ENCODE measurements at places on chromosomes 2 and 18.

- no peaks in the 10 kb centered on the region for H3K4me1 ChIP-seq
- H3K36me3 ChIP-seq: no peaks in the 10 kb centered on the region
- H3K27me3 ChIP-seq: no peaks in the 10 kb centered on the region
- H3K27ac ChIP-seq: no peak overlapping the region
These were observed 1.9 kb upstream of the ESPNL start for GRCh38 chr2:238097988-238098871.

DNA sequence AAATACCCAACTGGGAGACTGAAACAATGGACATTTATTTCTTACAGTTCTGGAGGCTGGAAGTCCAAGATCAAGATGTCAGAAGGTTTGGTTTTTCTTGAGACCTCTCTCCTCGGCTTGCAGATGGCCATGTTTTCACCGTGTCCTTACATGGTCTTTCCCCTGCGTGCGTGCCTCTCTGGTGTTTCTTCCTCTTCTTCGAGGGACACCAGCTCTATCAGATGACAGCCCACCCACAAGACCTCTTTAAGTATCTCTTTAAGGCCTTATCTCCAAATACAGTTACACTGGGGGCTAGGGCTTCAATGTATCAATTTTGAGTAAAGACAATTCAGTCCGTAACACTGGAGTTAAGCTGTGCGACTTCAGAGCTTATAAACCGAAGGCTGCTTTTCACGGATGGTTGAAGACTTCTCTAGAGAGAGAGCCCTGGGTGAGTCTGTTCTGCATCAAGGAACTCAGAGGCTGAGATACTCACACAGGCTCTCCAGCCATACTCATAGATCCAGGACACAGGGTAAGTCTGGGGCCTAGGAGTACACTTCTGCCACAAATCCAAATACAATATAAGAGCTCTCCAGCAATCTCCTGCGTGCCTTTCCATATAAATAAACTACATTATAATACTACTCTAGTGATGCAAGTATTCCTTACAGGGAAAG lies 339.9 kb upstream of the PKDCC start:
- no peak overlapping the region for H3K27ac ChIP-seq
- H3K4me1 ChIP-seq: peaks cover 8% of the 10 kb centered on the region
- H3K27me3 ChIP-seq: no peaks in the 10 kb centered on the region
- no peaks in the 10 kb centered on the region for H3K36me3 ChIP-seq

DNA sequence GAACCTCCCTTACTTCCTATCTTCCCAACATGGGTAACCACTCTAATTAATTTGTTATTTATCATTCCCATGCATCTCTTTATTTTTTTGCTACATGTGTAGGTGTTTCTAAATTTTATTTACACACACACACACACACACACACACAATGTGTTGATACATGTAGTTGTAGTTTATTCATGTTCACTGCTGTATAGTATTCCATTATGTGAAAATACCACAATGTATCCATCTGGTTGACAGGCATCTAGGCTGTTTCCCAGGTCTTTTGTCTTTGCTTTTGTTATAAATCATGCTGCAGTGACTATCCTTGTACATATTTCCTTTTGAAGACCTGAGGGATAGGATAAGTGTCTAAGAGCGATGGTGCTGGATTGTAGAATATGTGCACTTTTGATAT lies 59.7 kb downstream of the ACAA2 start:
- no peak overlapping the region for H3K27ac ChIP-seq
- H3K4me1 ChIP-seq: no peaks in the 10 kb centered on the region
- peaks cover 17% of the 10 kb centered on the region for H3K27me3 ChIP-seq
- DNase-seq: no peak
- no peaks in the 10 kb centered on the region for H3K36me3 ChIP-seq

DNA sequence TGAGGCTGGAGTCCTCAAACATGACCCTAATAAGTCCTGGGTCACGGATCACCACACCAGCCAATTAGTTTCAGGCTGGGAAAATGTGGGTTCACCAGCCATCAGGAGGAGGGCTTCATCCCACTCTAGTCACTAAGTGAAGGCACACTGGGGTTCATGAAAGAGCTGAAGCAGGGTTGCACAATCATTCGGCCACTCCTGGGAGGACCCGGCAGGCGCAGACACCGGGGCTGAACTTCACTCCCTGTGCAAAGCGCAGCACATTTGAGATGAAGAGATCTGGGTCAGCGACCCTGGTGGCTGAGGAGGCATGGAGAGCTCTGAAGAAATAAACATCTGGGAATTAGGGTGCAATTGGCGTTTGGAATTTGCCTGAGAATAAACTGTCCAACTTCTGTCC lies 684.4 kb upstream of the SALL3 start:
- peaks cover 17% of the 10 kb centered on the region for H3K27me3 ChIP-seq
- no peaks in the 10 kb centered on the region for H3K36me3 ChIP-seq
- peaks cover 5% of the 10 kb centered on the region for H3K4me1 ChIP-seq

DNA sequence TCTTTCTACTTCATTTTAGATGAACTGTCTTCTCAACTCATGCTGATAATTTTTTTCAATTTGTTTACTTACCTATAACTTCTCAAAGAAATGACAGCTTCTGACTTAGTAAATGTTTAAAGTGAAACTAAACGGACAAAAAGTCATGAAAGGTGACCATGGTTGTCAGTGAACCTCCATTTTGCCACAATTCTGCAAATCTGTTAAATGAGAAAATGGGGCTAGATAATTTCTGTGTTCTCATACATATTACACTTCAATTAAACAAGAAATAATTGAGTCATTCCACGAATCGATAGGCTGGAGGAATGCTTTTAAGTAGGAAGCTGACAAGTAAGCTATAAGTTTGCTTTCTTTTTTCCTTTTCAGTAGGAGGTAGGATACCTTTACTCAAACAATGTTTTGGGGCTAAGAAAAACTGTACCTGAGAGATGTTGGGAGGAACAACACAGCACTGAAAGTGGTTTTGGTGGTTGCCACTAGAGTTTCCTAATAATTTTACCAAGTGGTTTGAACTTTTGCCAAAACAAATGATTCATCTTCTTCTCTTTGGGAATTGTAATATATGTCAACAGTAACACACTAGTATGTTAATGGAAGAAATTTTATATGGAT lies 17.1 kb downstream of the DYNAP start:
- no peaks in the 10 kb centered on the region for H3K4me1 ChIP-seq
- peak overlapping the region; percentile 13 for H3K4me3 ChIP-seq
- no peaks in the 10 kb centered on the region for H3K36me3 ChIP-seq
- H3K27ac ChIP-seq: no peak overlapping the region

DNA sequence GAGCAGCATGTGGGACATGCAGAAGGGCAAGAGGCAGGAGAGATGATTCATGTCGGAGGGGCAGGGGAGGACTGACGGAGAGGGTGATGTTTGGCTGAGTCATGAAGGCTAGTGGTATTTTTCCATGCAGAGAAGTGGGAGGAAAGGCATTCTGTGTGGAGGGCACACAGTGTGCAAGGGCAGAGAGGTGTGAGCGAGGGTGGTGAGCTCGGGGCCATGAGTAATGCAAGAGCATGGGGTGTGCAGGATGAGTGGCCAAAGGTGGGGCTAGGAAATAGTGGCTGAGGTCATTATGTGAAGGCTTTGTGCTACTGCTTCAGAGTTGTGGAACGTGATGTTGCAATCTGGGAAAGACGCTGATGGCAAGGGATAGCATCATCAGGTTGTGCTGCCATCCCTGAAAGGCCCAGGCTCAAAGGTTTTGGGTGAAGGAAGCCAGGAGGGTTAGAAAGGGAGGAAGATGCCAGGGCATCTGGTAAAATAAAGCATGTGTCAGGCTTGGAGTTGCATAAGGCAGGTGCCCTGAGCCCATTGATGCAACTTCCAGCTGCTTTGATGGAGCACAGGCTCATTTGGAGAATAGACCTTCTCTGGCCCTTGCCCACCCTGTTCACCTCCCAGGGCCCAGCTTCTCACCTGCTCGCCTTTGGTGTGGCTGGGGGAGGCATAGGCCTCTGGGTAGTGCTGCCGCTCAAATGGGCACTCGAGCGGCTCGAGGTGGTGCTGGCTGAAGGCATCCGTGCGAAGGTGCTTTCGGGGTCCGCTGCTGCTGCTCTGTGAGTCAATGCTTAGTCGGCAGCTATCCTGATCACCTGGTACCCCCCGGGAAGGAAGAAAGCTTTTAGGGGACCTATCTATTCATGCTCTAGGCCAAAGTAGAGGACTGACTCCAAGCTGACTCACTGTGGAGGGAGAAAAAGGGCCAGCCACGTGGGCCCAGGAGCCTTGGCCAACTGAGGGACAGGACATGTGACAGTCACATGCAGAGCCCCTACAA lies 37.5 kb downstream of the PAX8 start:
- DNase-seq: peak; percentile 45
- H3K4me3 ChIP-seq: no peak overlapping the region
- H3K36me3 ChIP-seq: no peaks in the 10 kb centered on the region
- peak overlapping the region; percentile 42 for H3K27ac ChIP-seq
- no peaks in the 10 kb centered on the region for H3K27me3 ChIP-seq

DNA sequence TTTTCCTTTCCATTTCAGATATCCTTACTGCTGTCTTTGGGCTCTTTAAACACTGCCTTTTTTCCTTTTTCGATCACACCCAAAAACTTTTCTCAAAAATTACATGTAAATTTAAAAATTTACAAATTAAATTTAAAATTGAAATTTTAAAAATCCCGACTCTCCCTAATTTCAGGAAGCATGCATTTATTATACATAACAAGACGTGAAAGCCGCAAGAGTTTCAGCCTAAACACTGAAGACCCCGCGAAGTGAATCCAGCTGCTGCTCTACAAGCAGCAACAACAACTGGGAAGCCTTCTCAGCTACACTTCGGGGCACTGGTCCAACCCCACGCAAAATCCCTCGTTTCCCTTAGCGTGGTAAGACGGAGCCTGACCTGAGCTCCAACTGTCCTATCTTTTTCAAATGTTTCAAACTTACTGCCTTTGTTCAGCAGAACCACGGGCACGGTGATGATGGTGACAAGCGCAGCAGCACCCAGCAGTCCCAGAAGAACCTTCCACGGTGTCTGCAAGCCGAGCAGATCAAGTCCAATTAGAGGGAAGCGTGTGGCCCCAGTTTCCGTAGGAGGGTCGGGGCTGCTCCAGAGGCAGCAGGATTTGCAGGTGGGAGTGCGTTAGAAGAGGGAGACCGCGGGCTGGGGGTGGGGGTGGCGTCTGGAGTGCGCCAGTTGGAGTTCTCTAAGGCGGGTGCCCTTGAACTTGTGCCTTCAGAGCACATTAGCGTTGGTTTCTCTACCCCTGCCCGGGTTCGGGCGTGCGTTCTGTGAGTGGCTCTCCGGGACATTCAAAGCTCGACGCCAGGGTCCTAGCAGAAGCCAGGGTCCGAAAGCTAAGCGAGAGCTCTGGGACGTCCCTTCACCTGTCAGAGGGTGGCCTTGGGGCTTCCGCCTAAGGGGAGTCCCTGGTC lies 783 bp downstream of the DPP4 start:
- DNase-seq: no peak
- H3K4me3 ChIP-seq: peak overlapping the region; percentile 68
- H3K36me3 ChIP-seq: no peaks in the 10 kb centered on the region
- H3K27me3 ChIP-seq: peaks cover 18% of the 10 kb centered on the region

DNA sequence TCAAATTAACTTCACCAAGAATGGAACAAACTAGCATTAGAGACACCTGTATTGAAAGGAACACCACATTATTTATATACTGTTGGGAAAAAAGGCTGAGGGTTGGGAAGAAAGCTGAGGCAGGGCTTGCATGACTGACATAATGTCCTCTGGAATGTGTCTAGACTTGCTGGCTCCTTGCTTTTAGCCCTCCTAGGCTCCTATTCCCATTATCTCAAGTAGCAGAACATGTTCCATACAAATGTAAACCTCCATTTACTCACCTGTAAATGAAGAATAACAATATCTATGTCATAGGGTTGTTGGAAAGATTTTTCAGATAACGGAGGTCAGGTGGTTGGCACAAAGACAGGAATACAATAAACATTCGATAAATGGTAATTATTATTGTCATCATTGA lies 976 bp upstream of the ACADL start:
- no peak overlapping the region for H3K4me3 ChIP-seq
- no peak for DNase-seq
- H3K36me3 ChIP-seq: no peaks in the 10 kb centered on the region
- H3K27me3 ChIP-seq: peaks cover 64% of the 10 kb centered on the region
- H3K4me1 ChIP-seq: peaks cover 6% of the 10 kb centered on the region
- no peak overlapping the region for H3K27ac ChIP-seq

DNA sequence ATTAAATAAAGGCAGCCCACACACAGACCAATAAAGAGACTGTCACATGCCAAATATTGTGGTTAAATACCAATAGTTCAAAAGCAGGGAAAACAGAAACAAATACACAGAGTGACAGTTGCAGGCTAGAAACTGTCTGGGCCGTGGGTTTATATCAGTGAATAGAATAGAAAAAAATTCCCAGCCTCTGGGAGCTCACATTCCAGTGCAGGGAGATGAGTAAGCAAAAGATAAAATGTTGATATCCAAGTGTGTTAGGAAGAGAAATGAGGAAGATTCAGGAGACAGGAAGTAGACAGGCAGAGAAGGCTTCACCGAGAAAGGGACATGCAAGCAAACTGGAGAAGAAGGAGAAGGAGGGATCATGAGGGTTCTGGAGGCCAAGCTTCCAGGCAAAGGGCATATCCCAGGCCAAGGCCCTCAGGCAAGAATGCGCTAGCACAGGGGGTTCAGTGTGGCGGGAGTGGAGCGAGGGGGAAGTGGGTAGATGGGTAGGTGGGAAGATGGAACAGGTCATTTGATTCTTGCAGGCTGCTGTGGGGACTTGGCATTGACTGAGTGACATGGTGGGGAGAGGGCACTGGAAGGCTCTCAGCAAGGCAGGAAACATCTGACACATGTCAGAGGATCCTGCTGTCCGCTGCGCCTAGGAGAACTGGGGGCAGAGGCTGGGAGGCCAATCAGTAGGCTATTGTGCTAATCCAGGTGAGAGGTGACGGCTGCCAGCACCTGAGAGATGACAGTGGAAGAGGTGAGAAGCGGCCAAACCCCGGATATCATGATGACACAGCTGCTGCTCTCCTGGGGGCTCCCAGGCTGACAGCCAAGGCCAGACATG lies 89.2 kb downstream of the ZBTB7C start:
- no peaks in the 10 kb centered on the region for H3K27me3 ChIP-seq
- H3K27ac ChIP-seq: no peak overlapping the region
- no peaks in the 10 kb centered on the region for H3K4me1 ChIP-seq

GRCh38 chr18:408367-408766 lies 92.1 kb downstream of the COLEC12 start:
- no peaks in the 10 kb centered on the region for H3K36me3 ChIP-seq
- H3K4me3 ChIP-seq: no peak overlapping the region
- DNase-seq: no peak
- H3K4me1 ChIP-seq: peaks cover 32% of the 10 kb centered on the region
- H3K27ac ChIP-seq: no peak overlapping the region

GRCh38 chr2:64947885-64948284 lies 41.3 kb upstream of the SLC1A4 start:
- no peaks in the 10 kb centered on the region for H3K36me3 ChIP-seq
- H3K27ac ChIP-seq: no peak overlapping the region
- no peak overlapping the region for H3K4me3 ChIP-seq
- H3K4me1 ChIP-seq: no peaks in the 10 kb centered on the region

GRCh38 chr2:221802089-221802488 lies 230.0 kb upstream of the EPHA4 start:
- no peaks in the 10 kb centered on the region for H3K36me3 ChIP-seq
- no peaks in the 10 kb centered on the region for H3K27me3 ChIP-seq
- H3K4me3 ChIP-seq: no peak overlapping the region
- no peaks in the 10 kb centered on the region for H3K4me1 ChIP-seq

GRCh38 chr2:1742301-1742680 lies 2.0 kb downstream of the PXDN start:
- DNase-seq: no peak
- H3K27ac ChIP-seq: peak overlapping the region; percentile 95
- peaks cover 6% of the 10 kb centered on the region for H3K36me3 ChIP-seq
- peaks cover 4% of the 10 kb centered on the region for H3K27me3 ChIP-seq
- H3K4me1 ChIP-seq: peaks cover 69% of the 10 kb centered on the region
- no peak overlapping the region for H3K4me3 ChIP-seq
